ENCODE measurements at places on chromosomes 5 and 9.
A peak's percentile ranks its signal among the peaks of the same experiment; 100 is the strongest.

DNA sequence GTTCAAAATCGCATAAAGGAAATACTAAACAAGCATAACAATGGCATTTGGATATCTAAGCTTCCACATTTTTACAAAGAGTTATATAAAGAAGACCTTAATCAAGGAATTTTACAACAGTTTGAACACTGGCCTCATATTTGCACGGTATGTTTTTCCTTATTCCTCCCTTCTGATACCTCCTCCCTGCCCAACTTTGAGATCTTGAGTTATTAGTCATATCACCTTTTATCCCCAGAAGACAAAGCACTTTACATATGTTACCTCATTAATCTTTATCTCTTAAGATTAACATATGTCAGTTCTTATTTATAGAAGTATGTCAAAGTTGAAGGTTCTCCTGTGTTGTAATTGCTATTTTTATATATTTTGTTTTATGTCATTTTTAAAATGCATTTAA is 29.8 kb downstream of the TDRD7 start:
- no peak for DNase-seq

GRCh38 chr5:173866243-173866857 is 21.8 kb upstream of the CPEB4 start:
- no peak for DNase-seq

DNA sequence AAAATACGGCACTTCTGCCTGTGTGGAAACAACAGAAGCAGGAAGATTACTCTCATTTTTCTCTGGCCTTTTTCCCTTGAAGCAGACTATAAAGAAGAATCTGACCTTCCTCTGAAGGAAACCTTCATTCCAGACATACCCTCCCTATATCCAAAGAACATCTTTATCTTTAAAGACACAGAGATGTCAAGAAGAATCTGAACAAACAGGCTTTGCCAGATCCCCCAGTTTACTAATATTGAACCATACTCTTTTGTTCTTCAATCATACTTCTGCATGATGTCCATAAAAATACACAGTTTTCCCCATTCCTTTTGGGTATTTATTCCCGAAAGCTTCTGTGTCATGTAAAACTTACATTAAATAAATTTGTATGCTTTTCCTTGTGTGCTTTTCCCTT is 225.8 kb downstream of the MAT2B start:
- no peak for DNase-seq

DNA sequence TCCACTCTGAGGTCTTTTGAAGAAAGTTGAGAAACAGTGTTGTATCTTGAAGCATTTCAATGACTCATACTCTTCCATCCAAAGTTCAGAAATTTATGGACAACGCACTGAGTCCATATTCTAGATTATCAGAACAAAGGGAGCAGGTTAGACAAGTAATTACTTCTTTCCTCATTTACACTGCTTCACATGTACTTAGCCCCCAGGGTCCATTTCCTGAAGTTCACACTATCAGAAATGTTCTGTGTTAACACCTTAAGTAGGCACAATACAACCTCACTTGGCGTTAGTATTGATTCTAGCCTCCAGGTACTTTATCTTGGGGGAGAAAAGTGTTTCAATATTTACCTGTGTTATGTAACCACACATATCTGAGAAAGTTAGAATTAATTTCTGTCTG is 487.9 kb upstream of the DMAC1 start:
- DNase-seq, result no peak

DNA sequence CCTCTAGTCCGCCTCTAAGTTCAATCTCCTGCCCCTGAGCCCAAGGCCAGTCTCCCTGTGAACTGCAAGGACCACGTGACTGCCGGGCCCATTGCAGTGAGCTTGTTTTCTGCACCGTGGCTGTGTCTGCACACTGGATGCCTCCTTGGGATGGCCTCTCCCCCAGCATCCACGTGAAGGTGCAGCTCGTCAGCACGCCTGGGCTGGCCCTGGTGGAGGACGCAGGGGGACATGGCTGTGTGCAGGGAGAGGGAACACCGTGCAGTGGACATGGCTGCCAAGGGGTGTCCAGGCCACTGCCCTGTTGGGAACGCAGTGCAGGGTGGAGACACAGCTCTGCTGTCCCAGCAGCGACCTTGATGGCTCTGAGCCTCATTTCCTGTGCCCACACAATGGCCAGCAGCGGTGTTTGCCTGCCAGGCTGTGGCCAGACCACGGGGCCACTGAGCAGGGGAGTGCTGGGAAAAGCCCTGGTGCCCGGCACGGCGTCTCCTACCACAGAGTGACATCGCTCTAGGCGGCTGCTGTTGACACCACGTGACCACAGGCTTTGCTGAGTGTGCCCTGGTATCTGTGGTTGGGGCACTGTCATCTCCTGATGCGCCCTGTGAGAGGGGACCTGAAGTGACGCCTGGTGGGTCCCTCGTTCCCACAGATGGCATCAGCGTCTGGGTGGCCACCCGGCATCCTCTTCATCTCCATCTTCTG is 26.9 kb upstream of the EXOC3 start:
- DNase-seq, result no peak

DNA sequence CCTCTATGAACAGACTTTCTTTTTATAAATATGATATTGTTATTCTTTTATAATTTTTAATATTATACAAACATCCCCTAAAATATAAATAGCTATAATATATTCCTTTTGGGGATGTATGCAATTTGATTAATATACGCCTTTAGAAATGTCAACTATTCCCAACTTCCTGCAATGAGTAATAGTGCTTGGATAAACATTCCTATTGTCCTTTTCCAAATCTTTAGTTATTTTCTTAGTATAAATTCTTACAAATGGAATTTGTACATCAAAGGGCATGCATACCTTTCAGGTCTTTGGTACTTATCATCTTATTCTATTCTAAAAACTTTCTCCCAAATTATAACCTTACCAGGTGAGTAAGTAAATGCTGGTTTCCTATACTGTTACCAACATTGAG is 6.2 kb downstream of the NLN start:
- DNase-seq, result no peak

DNA sequence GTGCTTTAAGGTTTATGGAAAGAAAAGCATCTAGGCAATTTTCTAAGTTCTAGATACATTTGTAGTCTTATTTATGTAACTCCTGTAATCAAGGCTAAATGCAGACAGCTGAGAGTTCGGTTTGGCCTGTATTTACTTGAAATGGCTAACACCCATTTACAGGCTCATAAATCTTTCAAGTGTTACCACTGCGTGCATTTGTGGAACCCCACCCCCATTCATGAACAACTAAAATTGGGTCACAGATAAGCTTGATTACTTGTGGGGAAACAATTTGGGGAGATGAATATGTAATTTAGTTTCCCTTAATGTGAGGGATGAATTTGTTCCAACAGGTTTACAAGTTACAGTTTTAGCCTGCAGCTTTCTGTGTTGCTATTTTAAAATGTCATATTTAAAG is 360.6 kb downstream of the ARRDC3 start:
- DNase-seq, result no peak

GRCh38 chr9:68690088-68690487 is 15.0 kb upstream of the PIP5K1B start:
- no peak for DNase-seq

DNA sequence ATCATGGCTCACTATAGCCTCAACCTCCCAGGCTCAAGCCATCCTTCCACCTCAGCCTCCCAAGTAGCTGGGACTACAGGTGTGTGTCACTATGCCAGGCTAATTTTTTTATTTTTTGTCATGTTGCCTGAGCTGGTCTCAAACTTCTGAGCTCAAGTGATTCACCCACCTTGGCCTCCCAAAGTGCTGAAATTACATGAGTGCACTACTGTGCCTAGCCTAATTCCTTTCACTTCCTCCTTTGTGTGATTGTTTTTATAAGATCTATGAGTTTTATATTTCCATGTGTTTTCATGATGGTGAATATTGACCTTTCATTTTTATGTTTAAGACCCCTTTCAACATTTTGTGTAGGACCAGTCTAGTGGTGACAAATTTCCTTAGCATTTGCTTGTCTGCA is 55.2 kb upstream of the IL12B start:
- no peak for DNase-seq

- DNase-seq, result no peak
Measured at GRCh38 chr5:170161069-170161468, 55.4 kb downstream of the FOXI1 start.

- DNase-seq, result peak; percentile 17
Measured at GRCh38 chr9:35814106-35814840, 569 bp downstream of the HINT2 start.

Measured in stimulated activated CD4-positive, alpha-beta T cell treated with anti-CD3 and anti-CD28 coated beads, Interleukin-4, amount 100 ng/mL, for 4 hours (primary cell).